ENCODE measurements at places on chromosomes 6 and 20. TPM values are rescaled to one million over a fixed set of nuclear protein-coding genes. Genes with fewer than 3 reads are reported as not detected.

Gene C6orf141
- total RNA-seq, result 2.1 TPM

Gene DLK2
- 2.4 TPM for total RNA-seq

Gene RFX6
- total RNA-seq, result not detected

Gene SAMD10
- 5.8 TPM for total RNA-seq

Gene GPSM3
- 69.5 TPM for total RNA-seq

Gene CCN5
- total RNA-seq, result 168 TPM

Gene LY86
- total RNA-seq, result 3.3 TPM

Gene TREM1
- 114 TPM for total RNA-seq

Gene GPLD1
- 12.0 TPM for total RNA-seq

Gene UBR2
- 25.5 TPM for total RNA-seq

Gene HSPA1A
- total RNA-seq, result 80.7 TPM

Gene BCAS1
- 1.00 TPM for total RNA-seq

Gene ZC2HC1B
- not detected for total RNA-seq

Gene SH3BGRL2
- total RNA-seq, result 65.8 TPM

Gene CTAGE9
- not detected for total RNA-seq

Gene ZBTB46
- 11.6 TPM for total RNA-seq

Gene SLC4A11
- 7.2 TPM for total RNA-seq

Gene NFYA
- 18.5 TPM for total RNA-seq

Gene CTSA
- total RNA-seq, result 109 TPM

Gene SLC16A10
- 61.8 TPM for total RNA-seq

Gene HEY2
- 3.3 TPM for total RNA-seq
